Renal cortical epithelial cell (primary cell): ENCODE measurements at places on chromosomes 1 and 21.
A peak's percentile ranks its signal among the peaks of the same experiment; 100 is the strongest.

DNA sequence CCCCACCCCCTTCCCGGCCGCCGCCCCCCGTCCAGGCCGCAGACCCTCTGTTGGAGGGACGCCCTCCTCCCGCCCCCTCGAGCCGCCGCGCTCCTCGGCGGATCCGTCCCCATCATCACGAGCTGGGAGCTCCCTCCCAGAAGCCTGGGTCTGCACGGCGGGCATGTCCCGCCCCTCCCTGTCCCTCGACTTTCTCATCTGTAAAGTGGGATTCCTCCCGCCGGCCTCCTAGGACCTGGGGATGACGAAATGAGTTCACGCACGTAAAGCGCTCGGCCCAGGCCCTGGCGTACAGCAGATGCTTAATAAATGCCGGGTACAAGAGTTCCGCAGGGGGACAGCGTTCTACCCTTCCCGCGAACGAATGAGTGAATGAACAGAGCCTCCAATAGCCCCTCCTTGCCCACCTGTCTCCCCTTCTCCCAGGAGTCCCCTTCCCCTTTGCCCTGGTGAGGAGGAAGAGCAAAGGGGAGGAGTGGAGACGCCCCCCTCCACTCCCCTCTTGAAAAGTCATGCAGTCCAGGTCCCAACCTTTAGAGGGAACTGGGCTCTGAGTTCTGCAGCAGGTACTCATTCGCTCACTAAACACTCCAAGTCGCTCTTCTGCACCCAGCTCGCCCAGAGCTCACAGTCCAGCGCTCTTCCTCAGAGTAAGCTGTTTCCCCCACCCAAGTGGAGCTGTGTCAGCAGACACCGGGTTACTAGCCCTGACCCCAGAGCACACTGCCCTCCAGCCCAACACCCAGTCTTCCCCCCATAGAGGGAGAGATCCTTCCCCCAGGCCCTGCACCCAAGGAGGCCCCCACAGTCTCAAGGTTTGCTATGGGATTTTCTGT, 16.8 kb downstream of the RAP1GAP start:
- no peak for DNase-seq

- DNase-seq: peak; percentile 66
Observed at GRCh38 chr1:169884634-169885033, 9.1 kb downstream of the SCYL3 start.

DNA sequence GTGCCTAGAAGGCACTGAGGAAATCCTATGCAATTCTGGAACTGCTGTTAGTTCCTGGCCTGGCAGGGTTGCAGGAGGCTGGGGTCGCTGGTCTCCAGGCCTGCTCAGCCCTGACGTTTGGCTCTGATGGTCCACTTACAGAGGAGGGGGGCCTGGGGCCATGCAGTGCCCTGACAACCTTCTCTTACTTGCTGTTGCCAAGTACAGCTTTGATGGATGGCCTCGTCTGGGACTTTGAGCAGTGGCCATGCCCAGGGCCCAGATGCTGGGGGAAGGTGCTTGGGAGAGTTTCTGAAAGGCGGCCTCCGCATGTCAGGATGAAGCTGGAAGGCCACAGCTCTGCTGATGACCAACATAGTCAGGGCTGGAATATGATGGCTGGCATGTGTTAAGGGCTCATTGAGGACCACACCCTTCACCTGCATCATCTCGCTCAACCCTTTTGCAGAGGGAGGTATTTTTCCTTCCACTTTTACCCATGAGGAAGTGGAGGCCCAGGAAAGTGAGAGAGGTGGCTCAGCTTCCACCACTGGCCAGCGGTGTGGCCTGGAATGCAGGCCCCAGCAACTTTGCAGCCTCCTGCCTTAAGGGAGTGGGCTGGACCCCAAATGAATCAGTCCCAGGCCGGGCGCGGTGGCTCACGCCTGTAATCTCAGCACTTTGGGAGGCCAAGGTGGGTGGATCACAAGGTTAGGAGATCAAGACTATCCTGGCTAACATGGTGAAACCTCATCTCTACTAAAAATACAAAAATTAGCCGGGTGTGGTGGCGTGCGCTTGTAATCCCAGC, 34.7 kb upstream of the LRRC3 start:
- DNase-seq: no peak

DNA sequence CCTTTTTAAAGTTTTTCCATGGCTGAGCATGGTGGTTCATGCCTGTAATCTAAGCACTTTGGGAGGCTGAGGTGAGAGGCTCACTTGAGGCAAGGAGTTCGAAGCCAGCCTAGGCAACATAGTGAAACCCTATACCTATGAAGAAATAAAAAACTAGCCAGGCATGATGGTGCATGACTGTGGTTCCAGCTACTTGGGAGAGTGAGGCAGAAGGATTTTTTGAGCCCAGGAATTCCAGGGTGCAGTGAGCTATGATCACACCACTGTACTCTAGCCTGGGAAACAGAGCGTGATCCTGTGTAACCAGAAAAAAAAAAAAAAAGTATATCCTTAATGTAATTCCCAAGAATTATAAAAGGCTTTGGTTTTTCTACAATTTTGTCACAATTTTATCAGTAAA, 17.4 kb downstream of the DEPDC1 start:
- DNase-seq: peak; percentile 82

- DNase-seq: no peak
Observed at GRCh38 chr1:84037758-84038611, 39.1 kb upstream of the TTLL7 start.

GRCh38 chr1:21687081-21687529, 17.9 kb upstream of the RAP1GAP start:
- DNase-seq: no peak

GRCh38 chr1:177880339-177880891, 89.4 kb downstream of the SEC16B start:
- DNase-seq: no peak

DNA sequence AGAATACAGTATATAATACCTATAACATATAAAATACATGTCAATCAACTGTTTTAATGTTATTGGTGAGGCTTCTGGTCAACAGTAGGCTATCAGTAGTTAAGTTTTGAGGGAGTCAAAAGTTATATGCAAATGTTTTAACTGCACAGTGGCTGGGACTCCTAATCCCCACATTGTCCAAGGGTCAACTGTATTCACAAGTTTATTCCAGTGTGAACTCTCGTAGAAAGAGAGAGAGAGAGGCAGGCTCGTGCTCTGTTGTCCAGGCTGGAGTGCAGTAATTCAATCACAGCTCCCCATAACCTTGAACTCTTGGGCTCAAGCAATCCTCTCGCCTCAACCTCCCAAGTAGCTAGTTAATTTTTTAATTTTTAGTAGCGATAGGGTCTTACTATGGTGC, 66.0 kb downstream of the NRIP1 start:
- DNase-seq: no peak

- DNase-seq: no peak
Observed at GRCh38 chr1:151779852-151780251, 10.4 kb downstream of the TDRKH start.

DNA sequence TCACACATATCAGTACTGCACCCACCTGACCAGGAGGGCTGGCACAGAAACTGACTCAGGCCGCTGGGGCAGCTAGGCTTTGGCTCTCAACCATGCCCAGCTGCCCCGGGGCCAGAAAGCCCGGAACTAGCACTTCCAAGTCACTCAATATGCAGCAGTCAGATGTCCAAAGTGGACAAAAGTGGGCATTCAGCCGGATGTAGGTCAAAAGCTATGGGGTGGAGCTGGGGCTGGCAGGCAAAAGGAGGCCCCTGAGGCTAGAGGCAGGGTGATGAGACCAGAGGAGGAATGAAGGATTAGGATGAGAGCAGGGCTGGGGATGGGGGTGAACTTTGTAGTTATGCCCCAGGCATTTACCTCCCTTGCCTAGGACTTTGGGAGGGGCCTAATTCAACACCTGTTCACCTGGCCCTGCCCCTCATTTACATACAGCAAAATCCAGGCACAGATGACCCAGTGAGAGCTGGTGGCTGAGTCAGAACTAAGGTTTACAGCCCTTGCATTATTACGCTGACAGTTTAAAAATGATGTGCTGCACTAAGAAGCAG, 30.7 kb upstream of the EDN2 start:
- DNase-seq: peak; percentile 78

DNA sequence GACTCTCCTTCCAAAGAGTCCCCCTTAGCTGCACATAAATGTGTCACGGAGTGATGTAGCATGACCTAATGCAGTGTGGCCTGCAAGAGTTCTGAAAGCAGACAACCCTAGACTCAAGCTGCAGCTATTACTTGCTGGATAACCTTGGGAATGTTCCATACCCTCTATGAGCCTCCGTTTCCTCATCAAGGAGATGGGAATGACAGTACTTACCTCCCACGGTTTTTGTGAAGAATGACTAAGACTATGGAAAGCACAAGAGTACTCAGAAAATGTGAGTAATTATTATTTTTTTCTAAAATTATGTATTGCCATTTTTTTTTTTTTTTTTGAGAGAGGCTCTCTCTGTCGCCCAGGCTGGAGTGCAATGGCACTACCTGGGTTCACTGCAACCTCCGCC, 3.0 kb downstream of the TTC39A start:
- no peak for DNase-seq

DNA sequence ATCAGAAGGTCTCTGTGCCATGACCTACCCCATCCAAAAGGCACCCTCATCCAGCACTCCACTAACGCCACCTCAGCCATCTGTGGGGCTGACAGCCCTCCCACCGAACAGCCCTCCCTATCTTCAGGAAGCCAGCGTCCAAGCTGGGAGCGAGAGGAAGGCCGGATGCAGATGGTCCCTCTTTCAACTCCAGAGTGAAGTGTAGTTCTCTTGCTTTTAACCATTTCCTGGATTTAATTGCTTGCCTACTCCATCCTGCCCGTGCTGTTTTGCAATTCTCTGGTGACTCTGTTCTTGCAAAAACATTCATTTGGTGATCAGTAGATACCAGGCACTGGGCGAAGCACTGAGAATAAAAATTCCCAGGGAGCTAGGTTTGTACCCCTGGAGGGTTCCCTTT, 8.2 kb upstream of the DYRK1A start:
- no peak for DNase-seq

- no peak for DNase-seq
Observed at GRCh38 chr1:214518361-214518760, 33.0 kb downstream of the PTPN14 start.

GRCh38 chr1:205382561-205382960, 25.8 kb upstream of the KLHDC8A start:
- DNase-seq: no peak

DNA sequence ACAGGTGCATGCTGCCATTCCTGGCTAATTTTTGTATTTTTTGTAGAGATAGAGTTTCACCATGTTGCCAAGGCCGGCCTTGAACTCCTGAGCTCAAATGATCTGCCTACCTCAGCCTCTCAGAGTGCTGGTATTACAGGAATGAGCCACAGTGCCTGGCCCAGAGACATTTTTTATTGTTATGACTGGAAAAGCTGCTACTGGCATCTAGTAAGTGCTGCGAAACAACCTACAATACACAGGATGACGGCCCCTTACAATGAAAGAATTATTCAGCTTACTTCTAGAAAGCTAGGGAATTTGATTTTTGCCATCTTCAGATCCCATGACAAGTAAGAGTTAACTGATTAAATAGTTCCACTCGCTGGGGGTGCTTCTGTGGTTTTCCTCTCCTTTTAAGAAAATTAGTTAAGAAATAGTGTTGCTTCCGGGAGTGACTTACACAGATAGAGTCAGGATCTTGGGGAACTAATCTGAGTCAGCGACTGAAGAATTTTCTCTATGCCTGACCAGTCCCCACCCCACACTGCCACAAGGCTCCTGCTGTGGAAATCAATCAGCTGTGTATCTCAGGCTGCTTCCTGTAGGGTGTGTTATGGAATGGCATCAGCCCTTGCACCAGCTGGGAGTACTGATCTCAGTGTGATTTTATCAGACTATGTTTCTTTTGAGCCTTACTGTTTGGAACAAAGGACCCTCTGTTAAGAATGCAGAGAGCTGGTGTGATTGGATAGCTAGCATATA, 93.0 kb upstream of the BMP8A start:
- peak; percentile 100 for DNase-seq

GRCh38 chr1:20600156-20600555, 11.3 kb downstream of the CDA start:
- no peak for DNase-seq

DNA sequence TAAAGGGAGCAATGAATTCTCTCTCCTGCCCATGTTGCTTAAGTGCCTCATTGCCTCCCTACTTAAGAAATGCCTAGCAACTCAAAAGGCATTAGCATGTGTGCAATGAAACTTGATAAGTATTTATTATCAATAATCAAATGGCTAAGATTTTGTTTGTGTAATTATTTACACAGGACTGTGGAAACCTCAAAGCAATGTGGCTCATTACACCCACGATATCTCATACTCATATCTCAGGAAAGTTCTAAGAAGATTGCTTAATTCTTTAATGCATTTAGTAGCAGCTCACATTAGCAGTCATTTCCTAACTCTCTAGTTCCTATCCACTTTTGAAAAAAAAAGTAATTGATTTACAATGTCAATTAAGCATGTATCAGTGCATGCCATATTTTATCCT, 253.3 kb downstream of the DUSP10 start:
- no peak for DNase-seq

- DNase-seq: no peak
Observed at GRCh38 chr1:203898458-203899352, 37.3 kb downstream of the SNRPE start.

DNA sequence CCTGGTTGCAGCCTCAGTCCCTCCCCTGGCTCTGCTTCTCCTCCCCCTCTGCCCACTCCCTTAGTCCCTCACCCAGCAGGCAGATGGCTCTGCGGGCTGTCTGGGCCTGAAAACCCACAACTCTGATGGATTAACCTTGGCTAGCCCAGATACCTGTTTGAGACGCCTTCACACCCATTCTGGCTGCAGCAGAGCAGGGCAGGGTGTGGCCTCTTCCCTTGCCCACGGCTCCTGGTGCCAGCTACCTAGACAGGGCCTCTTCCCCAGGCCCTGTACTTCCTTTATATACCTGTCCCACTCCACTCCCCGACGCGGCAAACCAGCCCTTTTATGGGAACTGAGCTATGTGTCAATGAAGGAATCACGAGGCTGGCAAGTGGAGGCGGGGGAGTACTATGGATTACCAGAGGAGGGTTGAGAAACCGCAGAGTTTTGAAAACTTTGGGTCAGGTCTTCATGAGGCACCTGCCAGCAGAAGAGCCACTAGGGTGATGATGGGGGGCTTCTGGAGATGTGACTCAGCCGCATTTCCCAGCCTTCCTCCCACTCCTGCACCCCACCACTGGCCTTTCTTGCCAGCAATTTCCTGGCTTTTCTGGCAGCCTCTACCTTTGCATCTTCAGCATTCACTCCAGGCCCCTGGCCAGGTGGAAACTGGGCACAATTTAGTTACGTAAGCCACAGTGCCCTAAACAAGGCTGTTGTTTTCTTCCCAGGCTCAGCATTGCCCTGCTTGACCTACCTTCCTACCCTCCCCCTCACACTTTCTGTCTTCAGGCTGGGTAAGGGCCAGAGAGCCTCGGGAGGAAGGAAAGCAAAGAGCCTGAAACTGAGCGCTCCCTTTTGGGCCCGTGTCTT, at the start of gene CHI3L1:
Gene CHI3L1 (minus strand): TSS at position 259 of the 858 bp plus-strand sequence. CDS start 81 bp downstream, at position 178.
- peak; percentile 59 for DNase-seq

- no peak for DNase-seq
Observed at GRCh38 chr1:84842748-84843231, 50.2 kb downstream of the LPAR3 start.

- DNase-seq: no peak
Observed at GRCh38 chr1:97082160-97082848, 360.7 kb downstream of the PTBP2 start.
